ENCODE measurements at places on chromosomes 13 and 19.

DNA sequence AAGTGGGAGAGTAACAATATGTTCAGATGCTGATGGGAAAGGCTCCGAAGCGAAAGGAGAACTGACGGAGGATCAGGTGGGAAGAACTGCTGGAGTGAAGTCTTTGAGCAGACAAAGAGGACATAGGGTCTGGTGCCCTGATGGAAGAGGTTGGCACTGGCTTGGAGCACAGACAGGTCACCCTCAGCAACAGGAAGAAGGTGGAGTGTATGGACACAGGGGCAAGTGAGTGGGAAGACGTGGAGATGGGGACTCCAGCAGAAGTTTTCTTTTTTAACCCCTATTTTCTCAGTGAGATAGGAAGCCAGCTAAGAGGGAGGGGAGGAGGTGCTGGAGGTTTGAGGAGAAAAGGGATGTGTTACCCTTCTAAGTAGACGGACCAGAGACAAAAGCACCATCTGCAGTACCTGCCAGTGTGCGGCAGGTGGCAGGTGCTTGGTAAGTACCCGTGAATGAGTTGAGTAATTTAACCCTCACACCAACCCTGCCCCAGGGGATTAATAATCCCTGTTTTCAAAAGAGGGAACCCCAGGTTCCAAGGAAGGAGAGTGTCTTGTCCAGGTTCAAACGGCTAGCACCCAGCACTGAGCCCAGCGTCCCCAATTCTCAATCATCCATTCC lies 11.2 kb downstream of the HAS1 start:
- DNase-seq = peak; percentile 81

- DNase-seq = no peak
These were observed 5.3 kb downstream of the DMAC2 start for GRCh38 chr19:41434450-41434849.

- DNase-seq = peak; percentile 35
These were observed 140.5 kb downstream of the SLC7A1 start for GRCh38 chr13:29454931-29455481.

- DNase-seq = no peak
These were observed 56.6 kb downstream of the SMARCA4 start for GRCh38 chr19:11017275-11018035.

DNA sequence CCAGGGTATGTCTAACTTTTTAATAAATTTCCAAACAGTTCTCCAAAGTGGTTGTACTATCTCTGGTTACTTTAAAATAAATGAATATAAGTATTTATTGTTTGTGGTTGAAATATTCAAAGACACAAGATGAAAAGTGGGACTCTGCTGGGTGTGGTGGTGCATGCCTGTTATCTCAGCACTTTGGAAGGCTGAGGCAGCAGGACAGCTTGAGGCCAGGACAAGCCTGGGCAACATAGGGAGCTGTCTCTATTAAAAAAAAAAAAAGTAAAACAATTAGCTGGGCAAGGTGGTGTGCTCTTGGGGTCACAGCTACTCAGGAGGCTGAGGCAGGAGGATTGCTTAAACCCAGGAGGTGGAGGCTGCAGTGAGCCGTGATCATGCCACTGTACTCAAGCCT lies 10.4 kb downstream of the PNMA8A start:
- DNase-seq = no peak

DNA sequence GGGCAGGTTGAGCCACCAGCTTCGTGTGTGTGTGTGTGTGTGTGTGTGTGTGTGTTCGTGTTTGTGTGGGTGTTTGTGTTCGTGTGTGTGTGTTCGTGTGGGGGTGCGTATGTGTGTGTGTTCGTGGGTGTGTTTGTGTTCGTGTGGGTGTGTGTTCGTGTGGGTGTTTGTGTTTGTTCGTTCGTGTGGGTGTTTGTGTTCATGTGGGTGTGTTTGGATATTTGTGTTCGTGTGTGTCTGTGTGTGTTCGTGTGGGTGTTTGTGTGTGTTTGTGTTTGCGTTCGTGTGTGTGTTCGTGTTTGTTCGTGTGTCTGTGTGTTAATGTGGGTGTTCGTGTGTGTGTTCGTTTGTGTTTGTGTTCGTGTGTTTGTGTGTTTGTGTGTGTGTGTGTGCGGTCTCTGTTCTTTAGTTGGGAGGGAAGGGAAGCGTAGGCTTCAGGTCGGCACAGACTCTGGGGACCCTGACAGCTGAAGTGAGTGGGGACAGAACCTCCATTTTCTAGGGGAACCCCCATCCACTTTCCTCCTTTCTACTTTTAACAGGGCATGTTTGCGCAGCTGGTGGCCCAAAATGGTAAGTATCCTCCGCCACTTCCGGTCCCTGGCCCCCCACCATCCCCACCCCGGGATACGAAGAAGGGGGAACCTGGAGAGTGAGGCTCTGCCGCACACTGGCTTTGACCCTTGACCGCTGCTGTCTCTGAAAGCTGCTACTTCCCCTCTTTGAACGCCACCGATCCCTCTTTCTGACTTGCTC lies 1.6 kb downstream of the TNFSF9 start:
- DNase-seq = no peak

DNA sequence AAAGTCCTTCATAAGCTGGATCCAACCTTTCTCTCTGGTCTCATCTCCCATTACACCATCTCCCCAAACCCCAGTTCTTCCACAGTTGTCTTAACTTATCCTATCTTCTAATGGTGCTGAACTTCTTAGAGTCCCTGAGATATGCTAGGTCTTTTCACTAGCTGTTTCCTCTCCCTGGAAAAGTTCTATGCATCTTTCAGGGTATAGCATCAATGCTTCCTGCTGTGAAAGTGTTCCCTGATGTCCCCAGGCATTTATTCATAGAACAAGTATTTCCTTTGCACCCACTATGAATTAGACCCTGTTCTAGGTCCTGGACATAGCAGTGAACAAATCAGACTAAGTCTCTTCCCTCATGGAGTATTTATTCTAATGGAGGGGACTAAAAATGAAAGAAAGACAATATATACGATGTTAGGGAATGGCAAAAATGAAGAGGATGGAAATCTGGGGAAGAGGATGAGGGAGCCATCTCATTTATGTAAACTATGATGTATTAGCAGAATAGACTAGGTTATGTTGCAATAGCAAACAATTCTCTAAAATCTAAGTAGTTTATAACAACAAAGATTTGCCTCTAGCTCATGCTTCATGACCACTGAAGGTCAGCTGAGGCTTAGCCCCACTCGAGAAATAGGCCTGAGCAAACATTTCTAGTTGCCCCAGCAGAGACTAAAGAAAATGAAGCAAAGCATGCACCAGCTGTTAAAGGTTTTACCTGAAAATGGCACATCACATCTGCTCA lies 120.0 kb downstream of the CYSLTR2 start:
- no peak for DNase-seq

GRCh38 chr13:25662516-25662915 lies 290.7 kb downstream of the ATP8A2 start:
- no peak for DNase-seq

- DNase-seq = no peak
These were observed 10.3 kb downstream of the CEBPG start for GRCh38 chr19:33383720-33384292.

DNA sequence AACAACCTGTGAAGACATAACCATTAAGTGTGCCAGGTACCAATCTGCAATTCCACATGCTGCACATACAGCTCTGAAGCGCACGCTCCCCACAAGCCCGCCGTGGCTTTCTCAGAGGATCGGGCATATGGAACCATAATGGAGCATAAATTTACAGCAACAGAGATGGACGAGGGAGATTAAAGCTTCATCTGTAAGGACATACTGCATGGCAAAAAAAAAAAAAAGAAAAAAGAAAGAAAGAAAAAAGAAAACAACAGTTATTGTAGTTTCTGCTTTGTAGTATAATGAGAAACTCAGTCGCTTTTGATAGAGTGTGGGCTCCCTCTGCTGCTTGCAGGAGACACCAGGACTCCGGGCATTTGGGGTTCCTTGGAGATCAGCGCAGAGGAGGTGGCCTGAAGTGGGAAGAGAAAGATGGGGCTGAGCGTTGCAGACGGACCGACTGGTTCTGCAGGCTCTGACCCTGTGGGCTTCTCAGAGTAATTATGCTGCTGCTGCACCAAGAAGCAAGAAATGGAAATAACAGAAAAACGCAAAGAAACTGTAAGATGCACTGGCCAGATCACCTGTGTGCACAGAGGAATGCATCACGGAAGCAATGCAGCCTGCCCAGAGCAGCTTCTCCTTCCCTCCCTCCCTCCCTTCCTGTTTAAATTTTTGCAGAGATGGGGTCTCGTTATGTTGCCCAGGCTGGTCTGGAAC lies 10.8 kb upstream of the PDCD5 start:
- peak; percentile 83 for DNase-seq

DNA sequence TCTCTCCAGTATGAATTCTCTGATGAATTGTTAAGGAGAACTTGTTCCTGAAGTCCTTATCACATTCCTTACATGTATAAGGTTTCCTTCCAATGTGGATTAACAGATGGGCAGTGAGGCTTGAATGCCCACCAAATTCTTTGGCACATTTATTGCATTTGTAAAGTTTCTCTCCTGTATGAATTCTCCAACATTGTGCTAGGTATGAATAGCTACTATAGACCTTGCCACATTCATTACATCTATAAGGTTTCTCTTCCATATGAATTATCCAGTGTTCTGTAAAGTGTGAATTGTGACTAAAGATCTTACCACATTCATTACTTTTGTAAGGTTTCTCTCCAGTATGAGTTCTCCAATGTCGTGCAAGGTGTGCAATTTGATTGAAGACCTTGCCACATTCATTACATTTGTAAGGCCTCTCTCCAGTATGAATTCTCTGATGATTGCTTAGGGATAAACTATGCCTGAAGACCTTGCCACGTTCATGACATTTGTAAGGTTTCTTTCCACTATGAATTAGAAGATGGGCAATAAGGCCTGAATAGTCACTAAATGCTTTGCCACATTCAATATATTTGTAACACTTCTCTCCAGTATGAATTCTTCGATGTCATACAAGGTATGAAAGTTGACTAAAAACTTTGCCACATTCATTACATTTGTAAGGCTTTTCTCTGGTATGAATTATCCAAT lies 20.4 kb downstream of the ZNF578 start:
- no peak for DNase-seq

- DNase-seq = no peak
These were observed 17.4 kb upstream of the MLLT1 start for GRCh38 chr19:6297202-6297601.

DNA sequence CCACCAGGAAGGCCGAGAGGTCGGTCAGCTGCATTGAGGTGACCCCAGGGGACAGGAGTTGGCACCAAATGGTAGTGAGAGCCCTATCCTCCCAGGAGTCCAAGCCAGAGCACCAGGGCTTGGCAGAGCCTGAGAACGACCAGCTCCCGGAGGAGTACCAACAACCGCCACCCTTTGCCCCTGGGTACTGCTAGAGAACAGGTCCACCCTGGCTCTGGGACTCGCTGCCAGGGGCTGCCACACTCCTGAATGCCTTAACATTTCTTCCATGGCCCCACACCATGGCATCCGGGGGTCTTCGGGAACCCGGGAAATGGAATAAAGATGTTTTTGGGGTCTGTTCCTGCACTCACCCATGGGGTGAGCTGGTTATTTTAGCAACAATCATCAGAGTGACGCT lies 14.1 kb downstream of the HSH2D start:
- DNase-seq = no peak

DNA sequence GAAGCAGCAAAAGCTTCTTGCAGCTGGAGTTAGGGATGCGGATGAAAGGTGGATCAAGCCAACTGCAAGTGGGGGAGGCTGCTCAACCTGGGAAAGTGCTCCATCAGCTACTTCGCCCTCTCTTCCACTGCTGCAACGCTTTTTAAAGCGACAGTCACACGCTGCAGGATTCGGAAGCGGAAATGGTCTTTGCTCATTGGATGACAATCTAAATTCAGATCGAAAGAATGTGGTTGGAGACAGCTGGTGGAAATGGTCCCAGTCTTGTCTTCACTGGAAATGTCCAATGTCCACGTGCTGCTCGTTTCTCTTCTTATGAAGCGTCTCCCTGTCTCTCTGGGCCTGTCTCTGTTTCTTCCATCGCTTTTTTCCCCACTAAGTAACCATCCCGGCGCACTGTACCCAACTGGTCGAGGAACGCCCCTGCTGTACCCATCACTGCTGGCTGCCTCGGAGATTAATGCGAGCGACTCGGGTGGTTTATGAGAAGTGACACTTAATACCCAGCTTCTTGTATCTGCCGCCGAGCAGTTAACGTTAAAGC lies 2.1 kb upstream of the FGF9 start:
- DNase-seq = no peak

GRCh38 chr19:34220472-34221063 lies 33.8 kb upstream of the GARRE1 start:
- DNase-seq = peak; percentile 76

DNA sequence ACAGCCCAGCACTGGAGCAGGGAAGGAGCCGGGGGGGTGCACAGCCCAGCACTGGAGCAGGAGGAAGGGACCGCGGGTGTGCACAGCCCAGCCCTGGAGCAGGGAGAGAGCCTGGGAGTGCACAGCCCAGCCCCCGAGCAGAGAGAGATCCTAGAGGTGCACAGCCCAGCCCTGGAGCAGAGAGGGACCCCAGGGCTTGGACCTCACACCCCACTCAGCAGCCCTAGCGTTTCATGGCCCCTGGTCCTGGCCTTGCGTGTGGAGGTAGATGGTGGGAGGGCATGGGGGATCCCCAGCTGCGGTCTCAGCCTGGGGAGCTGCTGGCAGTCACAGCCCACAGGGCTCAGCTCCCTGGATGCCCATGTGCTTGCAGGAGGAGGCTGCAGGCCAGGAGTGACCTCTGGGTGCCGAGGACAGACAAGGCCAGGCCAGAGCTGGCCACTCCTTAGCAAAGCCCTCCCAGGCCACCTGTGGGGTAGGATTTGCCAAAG lies 25.1 kb downstream of the GAS6 start:
- no peak for DNase-seq

- no peak for DNase-seq
These were observed 66.1 kb upstream of the DIAPH3 start for GRCh38 chr13:60229708-60230272.

DNA sequence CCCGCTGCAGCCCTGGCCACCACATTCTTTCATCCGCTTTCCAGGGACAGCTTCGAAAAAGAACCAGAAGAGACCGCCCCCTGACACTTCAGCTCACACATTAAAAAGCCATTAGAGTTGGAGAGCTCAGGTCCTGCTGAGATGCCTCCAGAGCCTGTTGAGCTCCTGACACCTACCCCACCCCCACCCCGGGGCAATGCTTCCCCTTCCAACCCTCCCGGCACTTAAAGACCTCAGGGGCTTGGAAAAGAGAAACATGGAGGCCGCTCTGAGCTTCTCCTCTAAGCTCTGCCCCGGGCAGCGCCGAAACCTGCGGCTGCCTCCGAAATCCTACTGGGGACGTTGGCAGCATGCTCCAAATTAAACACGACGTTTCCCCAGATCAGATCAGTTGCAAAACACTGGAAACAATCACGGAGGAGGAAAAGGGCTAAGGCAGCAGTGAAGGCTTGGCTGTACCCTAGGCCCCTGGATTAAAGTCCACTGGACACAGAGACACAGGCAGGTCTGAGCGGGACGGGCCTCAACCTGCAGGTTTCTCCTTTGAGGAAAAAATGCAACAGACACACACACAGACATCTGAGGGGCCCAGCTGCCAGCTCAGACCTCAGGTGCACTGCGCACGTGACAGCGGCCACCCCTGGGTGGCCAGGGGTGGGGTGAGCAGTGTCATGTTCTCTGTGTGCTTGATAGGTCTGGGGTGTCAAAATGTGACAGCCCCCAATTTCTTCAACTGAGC lies 9.6 kb downstream of the SH3GL1 start:
- no peak for DNase-seq

All from choroid plexus epithelial cell (primary cell).